ENCODE measurements at places on chromosomes 3 and 15. TPM values are rescaled to one million over a fixed set of nuclear protein-coding genes. Genes with fewer than 3 reads are reported as not detected.

CEP70 gene
- 16.9 TPM for total RNA-seq

MAPKBP1 gene
- total RNA-seq, result 19.4 TPM

IL17RD gene
- total RNA-seq, result 0.51 TPM

- DNase-seq, result no peak
These were observed 74.9 kb upstream of the SETMAR start for GRCh38 chr3:4228295-4228694.

- no peak for DNase-seq
These were observed 901 bp upstream of the CLN6 start for GRCh38 chr15:68230157-68231100.

GRCh38 chr3:140850210-140850955 is 91.3 kb upstream of the SLC25A36 start:
- DNase-seq, result no peak

GRCh38 chr15:89633585-89633984 is 21.7 kb downstream of the KIF7 start:
- DNase-seq, result no peak

DNA sequence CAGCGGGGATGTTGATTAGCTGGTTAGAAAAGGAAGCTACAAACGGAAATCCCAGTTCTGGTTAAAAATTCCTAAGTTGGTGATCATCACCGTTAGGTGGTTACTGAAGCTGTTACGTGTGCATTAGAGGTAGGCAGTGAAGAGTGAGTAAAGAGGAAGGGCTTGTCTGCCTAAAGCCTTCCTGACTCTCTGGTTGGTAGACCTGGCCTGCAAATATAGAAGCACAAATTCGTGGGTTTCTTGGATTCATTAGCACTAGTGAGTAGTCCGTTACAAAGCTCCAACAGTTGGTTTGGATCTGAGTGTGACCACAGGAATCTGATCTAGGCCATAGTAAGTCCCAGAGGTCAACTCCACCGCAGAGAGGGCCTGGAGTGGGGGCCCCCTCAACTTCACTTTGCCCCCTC is 174.0 kb upstream of the TP63 start:
- no peak for DNase-seq

- DNase-seq, result no peak
These were observed 298.5 kb downstream of the DIPK2A start for GRCh38 chr3:144270100-144270499.
